Breast epithelium (tissue), 4 donors: ENCODE measurements at places on chromosomes 3 and 15. TPM values are rescaled to one million over a fixed set of nuclear protein-coding genes. Genes with fewer than 3 reads are reported as not detected.

GRCh38 chr3:136937851-136938250 is 19.9 kb upstream of the IL20RB start:
- H3K27ac ChIP-seq, result no peak overlapping the region
- no peak overlapping the region for H3K4me3 ChIP-seq
- H3K4me1 ChIP-seq, result peaks cover 2% of the 10 kb centered on the region
- no peaks in the 10 kb centered on the region for H3K36me3 ChIP-seq

DNA sequence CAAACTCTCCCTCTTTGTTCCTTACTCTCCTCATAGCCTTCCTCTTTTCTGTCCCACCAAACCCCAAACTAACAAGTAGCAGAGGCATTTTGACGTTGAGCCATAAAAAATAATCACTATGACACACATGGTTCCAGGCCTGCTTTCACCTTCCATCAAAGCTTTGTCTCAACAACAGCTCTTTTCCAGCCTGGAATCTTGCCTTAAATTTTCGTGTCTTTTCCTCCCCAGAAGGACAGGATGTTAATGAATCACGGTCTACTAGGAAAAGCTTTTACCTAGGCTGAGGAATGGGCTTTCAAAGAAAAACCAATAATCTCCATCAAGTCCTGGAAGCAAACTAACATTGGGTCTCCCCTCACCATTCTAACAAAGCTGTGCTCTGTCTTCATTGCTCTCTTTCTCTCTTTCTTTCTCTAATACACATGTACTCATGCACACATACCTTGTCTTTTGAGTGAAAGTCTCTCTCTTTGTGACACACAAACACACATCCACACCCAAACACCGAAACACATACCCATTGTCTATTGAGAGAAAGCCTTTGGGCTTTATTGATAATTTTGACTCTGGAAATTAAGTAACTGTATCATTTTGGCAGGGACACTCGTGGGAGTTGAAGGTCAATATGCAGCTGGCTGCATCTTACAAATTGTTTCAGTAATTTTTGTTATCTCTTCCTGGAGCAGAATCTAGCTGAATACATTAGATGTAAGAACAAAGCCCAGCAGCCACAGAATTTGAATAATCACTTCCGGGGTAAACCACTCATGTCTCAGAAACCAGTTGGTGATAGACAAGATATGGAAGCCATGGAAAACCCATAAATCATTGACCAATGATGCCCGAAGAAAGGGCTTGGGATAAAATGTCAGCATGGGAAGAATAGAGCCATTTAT is 107.4 kb upstream of the SLC4A7 start:
- no peaks in the 10 kb centered on the region for H3K36me3 ChIP-seq
- H3K4me1 ChIP-seq, result peaks cover 8% of the 10 kb centered on the region
- H3K27ac ChIP-seq, result peak overlapping the region; percentile 92
- H3K27me3 ChIP-seq, result no peaks in the 10 kb centered on the region
- no peak for DNase-seq
- H3K4me3 ChIP-seq, result no peak overlapping the region

Gene SLC22A14
- not detected for total RNA-seq

Gene FBXW12
- total RNA-seq, result 0.66 TPM

Gene SLC12A8
- 0.48 TPM for total RNA-seq
